ENCODE measurements at places on chromosomes 6 and 20.

GRCh38 chr20:35539756-35540212, 2.1 kb upstream of the ERGIC3 start:
- no peak for DNase-seq

DNA sequence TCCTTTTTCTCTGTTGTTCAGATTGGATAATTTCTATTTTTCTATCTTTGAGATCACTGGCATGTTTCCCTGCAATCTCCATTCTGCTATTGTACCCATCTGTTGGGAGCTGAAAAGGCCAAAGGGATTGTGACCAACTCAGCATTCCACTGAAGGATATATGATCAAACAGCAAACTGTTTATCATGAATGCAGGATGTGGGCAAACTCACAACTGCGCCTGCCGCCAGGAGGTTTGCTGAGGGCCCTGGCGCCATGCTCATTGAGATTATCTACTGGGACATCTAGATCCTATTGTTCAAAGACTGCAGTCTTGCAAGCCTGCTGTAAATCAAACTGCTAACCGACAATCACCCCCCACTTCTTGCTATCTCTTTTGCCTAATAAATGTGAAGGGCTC, 3.8 kb upstream of the FKBP1A start:
- DNase-seq: no peak

DNA sequence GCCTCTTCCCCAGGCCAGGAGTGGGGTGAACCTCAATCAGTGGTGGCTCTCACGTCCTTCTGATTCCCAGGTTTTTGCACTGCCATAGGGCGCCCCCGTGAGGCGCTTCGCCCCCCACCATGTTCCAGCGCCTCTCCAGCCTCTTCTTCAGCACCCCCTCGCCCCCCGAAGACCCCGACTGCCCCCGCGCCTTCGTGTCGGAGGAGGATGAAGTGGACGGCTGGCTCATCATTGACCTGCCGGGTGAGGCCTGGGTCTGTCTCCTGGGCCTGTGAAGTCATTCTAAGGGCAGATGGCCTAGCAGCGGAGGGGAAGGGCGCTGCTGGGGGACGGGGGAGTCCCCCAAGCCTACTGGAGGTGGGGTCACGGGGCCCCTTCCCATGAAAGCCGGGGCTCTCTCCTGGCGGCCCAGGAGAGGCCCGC, 4.5 kb downstream of the TP53INP2 start:
- peak; percentile 84 for DNase-seq

DNA sequence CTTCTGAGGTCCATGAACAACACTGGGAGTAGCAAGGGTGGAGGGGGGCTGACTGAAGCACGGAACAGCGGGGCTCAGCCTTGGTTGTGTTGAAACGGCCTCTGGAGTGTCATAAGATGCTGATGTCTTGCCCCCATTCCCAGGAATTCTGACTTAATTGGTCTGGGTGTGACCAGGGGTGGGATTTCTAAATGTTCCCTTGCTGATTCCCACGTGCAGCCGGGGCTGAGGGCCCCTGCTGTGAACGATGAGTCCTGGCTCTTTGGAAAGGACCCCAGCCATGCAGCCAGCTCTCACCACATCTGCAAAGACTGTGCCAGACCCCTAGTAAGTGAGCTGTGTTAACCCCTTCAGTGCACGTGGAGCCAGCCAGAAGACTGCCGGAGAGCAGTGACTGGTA, 28.6 kb upstream of the FAM50B start:
- DNase-seq: no peak

- DNase-seq: peak; percentile 80
These were observed 54.6 kb downstream of the LYRM4 start for GRCh38 chr6:5205877-5206850.

DNA sequence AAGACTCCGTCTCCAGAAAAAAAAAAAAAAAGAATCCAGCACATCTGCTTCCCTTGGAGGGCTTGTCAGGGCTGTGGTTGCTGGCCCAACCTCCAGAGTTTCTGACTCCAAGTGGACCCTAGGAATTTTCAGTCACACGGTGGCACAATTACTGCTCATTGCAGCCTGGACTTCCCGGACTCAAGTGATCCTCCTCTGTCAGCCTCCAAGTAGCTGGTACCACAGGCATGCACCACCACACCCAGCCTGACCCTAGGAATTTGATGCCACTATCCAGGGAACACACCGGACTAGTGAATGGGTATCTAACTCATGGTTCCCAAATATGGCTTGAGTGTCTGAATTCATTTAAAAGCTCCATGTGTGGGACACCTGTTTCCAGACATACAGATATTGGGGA, 9.8 kb upstream of the MAPRE1 start:
- no peak for DNase-seq

DNA sequence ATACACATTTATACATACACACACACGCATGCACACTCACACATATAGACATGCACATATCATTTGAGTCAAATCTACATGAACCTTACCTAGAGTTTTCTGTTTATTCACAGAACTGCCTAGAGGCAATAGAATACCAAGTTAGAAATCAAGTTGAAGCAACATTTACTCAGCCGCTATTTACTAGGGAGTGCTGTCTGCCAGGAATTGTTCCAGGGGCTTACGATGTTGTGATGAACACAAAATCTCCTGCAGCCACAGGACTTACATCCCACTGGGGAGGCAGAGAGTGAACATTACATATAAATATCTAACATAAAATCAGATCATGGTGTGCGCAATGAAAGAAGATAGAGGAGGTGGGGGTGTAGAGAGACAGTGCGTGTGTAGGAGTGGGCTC, 80.4 kb downstream of the GCLC start:
- DNase-seq: no peak

GRCh38 chr6:109348226-109348625, 34.0 kb downstream of the CD164 start:
- DNase-seq: no peak

- DNase-seq: no peak
These were observed 15.3 kb downstream of the IL17A start for GRCh38 chr6:52201493-52201892.

- DNase-seq: peak; percentile 34
These were observed 9.9 kb downstream of the SNTA1 start for GRCh38 chr20:33433465-33434234.

- no peak for DNase-seq
These were observed 136.5 kb upstream of the SYNDIG1 start for GRCh38 chr20:24332956-24333355.

- DNase-seq: no peak
These were observed 68.7 kb downstream of the SYCP2 start for GRCh38 chr20:59864726-59865125.

- DNase-seq: no peak
These were observed 9.9 kb downstream of the TTI1 start for GRCh38 chr20:38023181-38024001.

- DNase-seq: no peak
These were observed 6.7 kb downstream of the PRDM13 start for GRCh38 chr6:99613409-99613704.

DNA sequence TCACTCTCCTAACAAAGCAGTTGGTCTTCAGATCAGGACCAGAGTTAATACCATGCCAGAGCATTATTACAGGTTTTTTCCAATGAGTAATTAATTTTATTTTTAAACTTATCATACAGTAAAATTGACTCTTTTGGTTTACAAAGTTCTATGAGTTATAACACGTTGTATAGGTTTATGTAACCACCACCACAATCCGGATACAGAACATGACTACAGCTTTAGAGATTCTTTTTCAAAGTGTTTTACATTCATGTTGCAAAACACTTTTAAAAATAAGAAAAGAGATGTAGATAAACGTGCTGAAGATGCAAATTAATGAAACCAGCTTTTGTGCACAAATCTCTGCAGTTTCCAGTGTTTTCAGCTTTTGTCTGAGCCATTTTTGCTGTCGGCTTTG, 1.5 kb upstream of the TPBG start:
- DNase-seq: no peak

DNA sequence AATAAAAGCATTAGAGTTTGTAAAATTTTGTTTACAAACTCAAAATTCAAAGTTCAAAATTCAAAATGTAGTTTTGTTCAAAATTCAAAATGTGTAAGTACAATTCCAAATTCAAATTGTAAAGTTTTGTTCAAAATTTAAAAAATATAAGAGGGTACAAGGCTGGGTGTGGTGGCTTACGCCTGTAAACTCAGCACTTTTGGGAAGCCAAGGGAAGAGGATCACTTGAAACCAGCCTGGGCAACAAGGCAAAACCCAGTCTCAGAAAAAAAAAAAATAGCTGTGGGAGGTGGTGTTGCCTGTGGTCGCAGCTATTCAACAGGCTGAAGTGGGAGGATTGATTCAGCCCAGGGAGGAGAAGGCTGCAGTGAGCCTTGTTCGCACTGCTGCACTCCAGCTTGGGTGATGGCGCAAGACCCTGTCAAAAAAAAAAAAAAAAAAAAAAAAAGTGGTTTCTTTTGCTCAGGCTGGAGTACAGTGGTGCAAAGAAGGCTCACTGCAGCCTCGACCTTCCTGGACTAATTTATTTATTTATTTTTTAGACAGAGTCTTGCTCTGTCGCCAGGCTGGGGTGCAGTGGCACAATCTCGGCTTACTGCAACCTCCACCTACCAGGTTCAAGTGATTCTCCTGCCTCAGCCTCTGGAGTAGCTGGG, 5.4 kb upstream of the ZBTB12 start:
- DNase-seq: no peak

DNA sequence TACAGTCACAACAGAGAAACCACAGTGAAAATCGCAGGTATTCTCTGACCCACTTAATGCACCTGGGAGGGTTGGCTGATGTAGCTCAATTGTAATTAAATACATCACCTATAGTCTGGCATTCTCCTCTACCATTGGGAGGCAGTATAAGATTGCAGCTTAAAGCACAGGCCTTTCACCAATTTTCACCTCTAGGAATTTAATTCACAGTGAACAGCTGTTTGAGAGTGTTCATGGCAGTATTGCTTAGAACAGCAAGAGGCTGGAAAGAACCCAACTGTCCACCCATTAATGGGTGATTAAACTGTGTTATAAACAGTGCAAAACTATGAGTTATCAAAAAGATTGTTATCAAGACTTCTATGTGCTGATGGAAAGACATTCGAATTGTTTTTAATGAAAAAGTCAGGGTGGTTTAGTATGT, 2.0 kb downstream of the EDEM2 start:
- DNase-seq: no peak

DNA sequence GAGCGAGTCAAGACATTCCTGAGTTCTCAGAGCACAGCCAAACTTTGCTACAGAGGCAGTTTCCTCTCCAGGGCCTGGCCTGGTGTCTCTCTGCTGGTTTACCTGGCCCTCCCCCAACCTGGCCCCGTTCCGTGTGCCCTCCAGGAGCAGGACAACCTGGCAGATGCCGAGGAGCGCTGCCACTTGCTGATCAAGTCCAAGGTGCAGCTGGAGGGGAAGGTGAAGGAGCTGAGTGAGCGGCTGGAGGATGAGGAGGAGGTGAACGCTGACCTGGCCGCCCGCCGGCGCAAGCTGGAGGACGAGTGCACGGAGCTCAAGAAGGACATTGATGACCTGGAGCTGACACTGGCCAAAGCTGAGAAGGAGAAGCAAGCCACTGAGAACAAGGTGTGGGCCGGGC, 39.5 kb downstream of the MYH7B start:
- no peak for DNase-seq

- DNase-seq: no peak
These were observed 164.0 kb upstream of the ZNF337 start for GRCh38 chr20:25860531-25861150.

GRCh38 chr20:9108260-9108659, 39.4 kb downstream of the PLCB4 start:
- DNase-seq: no peak

DNA sequence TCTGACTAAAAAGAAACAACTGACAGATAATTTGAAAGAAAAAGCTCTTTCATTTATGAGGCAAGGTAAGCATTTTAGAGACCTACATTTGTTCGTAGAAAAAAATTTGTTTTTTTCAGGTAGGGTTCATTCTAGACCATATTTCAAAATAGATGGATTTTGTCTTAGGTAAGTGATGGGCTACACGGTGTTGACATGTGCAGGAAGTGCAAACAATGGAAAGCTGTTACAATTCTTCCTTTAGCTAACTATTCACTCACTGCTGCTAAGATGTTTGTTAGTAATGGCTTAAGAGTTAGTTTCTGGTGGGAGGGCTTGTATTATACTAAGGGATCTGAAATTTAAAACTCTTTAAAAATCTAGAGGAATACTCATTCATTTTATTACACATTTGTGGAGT, 96.7 kb downstream of the CD109 start:
- DNase-seq: no peak

DNA sequence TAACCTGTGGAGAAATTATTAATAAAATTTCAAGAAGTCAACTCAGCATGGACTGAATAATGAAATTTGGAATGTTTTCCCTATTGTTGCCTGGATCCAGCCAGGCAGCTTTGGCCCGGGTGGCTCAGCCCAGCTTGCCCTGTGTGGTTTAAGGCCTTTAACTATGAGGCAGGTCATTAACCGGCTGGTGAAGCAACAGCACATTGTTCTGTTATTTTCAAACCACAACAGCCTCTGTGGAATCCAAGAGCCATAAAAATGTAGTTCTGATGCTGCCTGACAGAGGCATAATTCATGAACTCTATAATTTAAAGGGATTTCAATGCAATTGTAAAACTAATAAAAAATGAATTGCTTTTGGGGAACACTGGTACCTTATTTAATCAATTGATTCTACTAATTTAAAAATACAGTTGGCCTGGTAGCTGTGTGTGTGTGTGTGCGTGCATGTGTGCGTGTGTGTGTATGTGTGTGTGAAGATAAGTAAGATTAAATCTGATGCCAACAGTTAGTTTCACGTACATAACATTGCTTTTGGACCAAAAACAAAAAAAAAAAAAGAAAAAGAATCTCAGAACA, 117.7 kb downstream of the RPS12 start:
- no peak for DNase-seq

DNA sequence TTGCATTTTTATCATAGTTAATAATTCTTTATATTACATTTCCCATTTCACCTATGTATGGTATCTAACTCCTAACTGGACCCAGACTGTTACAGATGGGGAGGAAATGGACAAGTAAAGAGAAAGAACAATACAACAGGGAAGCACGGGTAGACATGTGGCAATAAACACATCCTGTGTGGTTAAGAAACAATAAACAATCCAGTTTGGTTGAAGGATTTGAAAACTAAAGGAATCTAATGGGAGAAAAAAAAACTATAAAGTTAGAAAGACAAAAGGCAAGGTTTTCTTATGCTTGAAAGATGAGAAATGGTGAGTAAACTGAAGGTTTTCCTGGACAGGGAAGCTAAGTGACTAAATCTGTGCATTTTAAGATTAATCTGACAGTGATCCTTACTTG, 34.9 kb upstream of the ALDH8A1 start:
- DNase-seq: no peak

DNA sequence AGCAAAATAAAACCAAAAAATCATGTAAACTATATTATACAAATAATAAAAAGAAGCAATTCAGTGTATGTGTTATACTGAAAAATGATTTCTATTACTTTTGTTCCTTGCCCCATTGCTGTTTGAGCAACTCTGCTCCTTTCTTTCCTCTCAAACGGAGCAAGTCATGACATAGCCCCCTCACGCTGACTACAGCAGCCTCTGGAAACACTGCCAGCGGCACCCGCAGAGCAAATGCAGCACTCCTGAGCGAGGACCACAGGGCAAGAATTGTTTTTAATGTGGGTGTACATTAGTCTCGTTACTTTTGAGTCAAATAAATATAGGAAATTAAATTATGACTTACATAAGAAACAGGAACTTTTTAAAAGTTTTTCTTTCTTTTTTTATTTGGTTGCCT, 350.1 kb upstream of the HSF2 start:
- DNase-seq: peak; percentile 17
